ENCODE measurements at places on chromosomes 12 and 14.
A peak's percentile ranks its signal among the peaks of the same experiment; 100 is the strongest.

DNA sequence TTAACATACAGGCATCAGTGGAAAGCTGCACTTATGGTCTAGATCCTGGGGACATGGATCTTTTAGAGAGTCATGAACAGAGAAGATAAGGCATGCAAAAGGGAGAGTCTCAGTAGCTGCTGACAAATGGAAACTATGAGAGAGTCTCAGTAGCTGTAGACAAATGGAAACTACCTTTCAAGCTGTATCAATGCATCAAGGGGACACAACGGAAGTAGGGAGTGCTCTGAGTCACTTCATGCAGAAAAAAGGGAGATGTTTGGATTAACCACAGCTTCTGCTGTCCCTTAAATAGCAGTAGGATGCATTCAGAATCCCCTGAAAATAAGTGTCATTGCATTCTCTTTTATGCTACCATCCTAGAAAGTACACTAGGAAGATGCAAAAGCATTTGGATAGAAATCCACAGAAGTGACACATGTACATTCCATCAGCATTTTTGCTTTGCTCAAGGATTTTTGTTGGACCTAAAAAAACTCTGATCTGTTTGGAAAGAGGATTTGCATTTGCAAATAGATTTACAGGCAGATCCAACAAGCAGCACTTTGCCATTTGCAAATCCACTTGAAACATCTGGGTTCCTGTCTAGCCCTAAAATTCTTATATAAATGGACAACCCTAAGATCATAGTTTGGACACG is 227.5 kb upstream of the LMO3 start:
- DNase-seq, result peak; percentile 5

DNA sequence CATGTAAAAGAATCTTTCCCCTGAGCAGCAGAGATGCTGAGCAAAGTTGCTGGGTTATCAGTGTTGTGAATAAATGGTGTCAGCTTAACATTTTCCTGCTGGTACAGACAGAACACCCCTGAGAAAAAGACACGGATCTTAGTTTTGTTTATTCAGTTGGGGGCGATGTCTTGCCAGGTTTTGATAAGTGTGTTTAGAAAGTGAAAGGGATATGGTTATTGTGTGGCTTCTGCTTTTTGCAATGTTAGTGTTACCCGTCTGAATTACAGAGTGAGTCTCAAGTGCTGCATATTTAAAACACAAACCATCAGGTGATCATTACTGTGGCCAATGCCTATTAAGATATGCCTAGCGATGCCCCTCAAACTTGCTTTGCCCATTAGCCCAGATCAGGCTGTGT is 864.6 kb upstream of the SEL1L start:
- DNase-seq, result no peak

DNA sequence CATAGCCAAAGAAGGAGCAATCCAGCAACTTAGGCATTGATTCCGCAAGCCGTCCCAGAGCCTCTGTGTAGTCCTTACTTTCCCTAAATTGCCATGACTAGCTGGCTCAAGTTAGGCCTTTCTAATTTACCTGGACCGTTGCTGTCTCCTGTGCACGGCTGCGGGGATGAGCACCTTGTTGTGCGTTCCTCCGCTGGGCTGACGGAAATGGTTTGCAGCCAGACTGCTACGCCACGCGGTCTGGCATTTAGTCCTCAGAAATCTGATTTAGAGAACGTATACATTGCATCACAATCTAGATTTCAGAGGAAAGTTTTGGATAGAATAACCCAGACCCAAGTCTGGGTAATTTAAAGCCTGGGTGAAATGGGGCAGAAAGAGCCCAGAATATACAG is 133.2 kb upstream of the ARHGAP5 start:
- no peak for DNase-seq

- no peak for DNase-seq
Observed at GRCh38 chr14:103115845-103116572, 7.3 kb upstream of the TNFAIP2 start.

- DNase-seq, result no peak
Observed at GRCh38 chr12:96236221-96236822, 42.1 kb downstream of the ELK3 start.

DNA sequence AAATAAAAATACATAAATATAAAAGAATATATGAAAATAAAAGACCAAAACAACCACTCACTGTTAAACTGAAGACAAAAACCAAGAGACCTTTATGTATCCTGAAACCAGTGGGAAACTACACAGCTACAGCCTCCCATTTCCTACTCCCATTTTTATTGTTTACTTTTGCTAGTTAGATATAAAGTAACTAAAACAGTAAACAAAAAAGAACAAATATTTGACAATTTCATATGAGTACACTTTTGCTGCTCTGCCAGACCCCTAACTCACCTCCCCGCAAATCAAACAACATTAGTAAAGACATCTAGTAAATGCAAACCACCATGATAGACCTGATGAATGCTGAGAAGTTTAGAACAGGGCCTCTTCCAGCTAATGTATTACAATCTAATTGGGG is 97.1 kb downstream of the BCL2L14 start:
- DNase-seq, result no peak

GRCh38 chr12:108825201-108825950 is 32.0 kb downstream of the SSH1 start:
- peak; percentile 24 for DNase-seq

DNA sequence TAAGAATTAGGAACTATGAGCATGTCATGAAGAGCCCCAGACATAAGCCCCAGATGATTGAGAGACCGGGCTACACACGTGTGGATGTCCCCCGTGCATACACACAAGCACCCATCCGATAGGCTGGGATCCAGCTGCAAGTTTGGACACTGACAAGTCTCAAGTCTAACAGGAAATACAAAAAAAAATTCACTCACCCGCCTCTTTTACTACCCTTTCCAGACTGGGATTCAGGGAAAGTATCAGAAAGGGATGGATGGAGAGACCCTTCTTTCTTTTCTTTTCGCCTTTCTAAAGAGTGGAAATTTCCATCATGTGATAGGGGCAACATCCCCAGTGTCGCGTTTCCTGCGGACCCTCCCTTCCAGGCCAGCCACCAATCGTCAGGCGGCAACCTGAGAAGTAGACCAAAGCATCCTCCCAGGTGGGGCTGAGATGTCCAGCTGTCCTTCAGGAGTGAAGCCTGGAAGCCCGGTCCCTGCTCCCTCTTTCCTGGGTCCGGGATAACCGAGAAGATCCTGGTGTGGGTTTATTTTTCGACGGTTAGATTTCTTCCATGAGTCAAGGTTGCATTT is 6.4 kb upstream of the SLC38A4 start:
- DNase-seq, result no peak

DNA sequence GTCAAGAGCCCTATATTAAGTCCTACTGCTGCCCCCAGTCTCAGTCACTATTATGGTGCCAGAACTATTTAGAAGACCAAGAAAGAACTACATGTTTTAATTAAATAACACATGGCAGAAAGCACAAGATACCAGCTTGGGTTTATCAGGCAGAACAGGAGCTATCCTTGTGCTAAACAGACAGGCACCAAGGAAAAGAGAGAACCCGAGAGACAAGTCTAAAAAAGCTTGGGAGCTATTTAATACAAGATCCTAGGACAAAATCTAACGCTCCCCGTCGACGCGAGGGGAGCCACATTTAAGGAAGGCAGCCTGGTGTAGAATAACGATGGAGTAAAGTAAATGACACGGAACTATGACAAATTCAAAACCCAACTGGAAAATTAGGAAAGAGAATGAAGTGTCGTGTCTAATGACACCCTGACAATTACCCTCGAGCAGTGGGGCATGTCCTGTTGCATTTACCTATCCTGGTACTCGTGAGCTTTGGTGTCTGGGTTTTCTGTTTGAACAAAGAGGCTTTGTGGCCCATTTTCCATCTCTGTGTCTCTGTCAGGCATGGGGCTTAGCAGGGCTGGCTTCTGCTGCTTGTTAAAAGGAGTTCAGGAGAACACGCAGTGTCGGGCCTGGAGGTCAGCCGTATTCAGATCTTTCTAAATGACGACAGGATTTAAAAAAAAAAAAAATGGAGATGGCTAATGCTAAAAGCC is 140.6 kb downstream of the ETNK1 start:
- DNase-seq, result no peak
